ENCODE measurements at places on chromosomes 6 and 20.

GRCh38 chr6:123770247-123770949 lies 33.3 kb upstream of the NKAIN2 start:
- peak; percentile 3 for DNase-seq

DNA sequence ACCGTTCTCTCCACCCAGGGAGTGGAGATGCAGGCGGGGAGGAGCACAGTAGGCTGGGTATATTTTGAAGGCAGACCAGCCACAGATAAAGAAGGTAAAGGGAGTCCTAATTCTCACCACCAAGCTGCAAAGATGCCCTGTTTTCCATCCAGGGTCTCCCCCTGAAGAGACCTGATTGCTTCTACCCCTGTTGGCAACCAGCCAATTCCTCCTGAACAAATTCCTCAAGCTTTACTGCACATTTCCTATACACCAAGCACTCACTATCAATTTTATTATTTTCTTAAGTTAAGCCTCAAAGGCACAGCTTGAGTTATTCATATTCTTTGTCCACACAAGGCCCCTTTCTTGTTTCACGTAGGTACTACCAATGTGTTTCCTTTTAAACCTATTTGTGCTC lies 214.4 kb downstream of the EYA2 start:
- no peak for DNase-seq

- DNase-seq, result no peak
These were observed 4.7 kb upstream of the ENPP5 start for GRCh38 chr6:46175446-46175845.

GRCh38 chr20:42493001-42493400 lies 696.7 kb downstream of the PTPRT start:
- DNase-seq, result no peak

DNA sequence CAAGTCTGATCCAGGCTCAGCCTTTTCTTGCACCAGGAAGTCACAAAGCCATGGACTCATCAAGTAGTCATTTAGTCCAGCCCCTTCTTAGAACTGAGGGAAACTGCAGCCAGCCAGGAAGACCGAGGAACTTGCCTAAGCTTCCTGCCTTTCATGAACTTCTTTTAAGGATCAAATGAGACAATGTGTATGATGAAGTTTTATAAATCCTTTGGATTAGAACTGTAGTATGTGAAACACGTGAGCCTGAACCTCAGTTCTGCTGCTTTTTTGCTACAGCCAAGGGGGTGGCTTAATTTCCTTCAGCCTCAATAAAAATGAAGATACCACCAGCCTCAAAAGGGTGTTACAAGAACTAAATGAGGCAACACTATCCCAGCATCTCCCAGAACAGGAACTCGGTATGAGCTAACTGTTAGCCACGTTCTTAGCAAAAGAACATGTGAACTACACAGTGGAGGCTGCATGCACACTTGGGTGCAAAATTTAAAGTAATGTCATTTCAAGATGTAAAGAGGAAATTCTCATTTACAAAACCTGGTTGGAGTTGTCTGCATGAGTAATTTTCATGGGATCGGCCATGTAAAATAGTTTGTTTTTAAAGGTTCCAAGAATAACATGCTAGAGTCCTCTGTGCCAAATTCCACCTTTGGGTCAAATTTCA lies 76.0 kb upstream of the TBC1D7 start:
- peak; percentile 79 for DNase-seq

GRCh38 chr6:53233309-53233708 lies 84.7 kb upstream of the GCM1 start:
- no peak for DNase-seq

- DNase-seq, result no peak
These were observed 5.6 kb downstream of the PPP2R5D start for GRCh38 chr6:42989923-42990322.

- DNase-seq, result peak; percentile 55
These were observed 2.2 kb downstream of the PSORS1C1 start for GRCh38 chr6:31116661-31117385.

DNA sequence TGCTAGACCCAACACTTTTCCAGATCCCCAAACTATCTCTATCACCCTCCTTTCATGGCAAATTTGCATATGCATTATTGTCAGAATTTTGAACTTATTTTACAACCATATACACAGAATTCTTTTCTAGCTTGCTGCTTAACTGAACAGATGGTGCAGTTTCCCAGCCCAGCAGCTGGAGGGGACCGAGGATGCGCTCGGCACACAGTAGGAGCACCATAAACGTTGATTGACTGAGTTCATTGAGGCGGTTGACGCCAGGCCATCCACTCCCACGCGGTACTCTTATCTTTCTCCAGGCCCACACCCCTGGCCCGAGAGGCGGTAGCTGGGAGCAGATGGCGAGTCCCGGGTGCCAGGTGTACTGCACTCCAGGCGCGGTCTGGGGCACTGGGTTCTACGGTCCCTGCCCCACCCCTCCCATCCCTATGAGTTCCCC lies 6.8 kb upstream of the SOX4 start:
- no peak for DNase-seq

GRCh38 chr6:34600796-34601195 lies 44.7 kb upstream of the SPDEF start:
- no peak for DNase-seq

- DNase-seq, result no peak
These were observed 545.4 kb downstream of the ADGRB3 start for GRCh38 chr6:69180361-69181067.

DNA sequence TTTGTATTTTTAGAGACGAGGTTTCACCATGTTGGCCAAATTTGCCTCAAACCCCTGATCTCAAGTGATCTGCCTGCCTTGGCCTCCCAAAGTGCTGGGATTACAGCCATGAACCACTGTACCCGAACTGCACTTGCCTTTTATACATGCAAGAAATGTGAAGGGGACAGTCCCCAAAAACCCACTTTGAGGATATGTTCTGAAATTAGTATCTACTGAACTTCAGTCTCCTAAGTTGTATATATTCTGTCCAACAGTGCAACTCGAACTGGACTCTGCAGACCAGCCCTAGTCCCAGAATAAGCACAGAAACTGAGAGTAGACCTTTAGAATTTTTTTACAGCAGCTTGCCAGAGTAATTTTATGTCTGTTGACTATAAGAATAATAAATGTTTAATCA lies 28.5 kb downstream of the BACH2 start:
- no peak for DNase-seq

- peak; percentile 88 for DNase-seq
These were observed 71.3 kb upstream of the SLC2A12 start for GRCh38 chr6:134123666-134124208.
